Stimulated activated CD8-positive, alpha-beta memory T cell treated with anti-CD3 and anti-CD28 coated beads, Interleukin-12 subunit alpha, Interleukin-12 subunit beta, amount 100 ng/mL, for 1 hour (primary cell): ENCODE measurements at places on chromosomes 2 and 18.

- DNase-seq, result no peak
Measured at GRCh38 chr2:201909348-201909747, 103.0 kb downstream of the CDK15 start.

- DNase-seq, result no peak
Measured at GRCh38 chr2:52474091-52474490, 1293.5 kb upstream of the CHAC2 start.

GRCh38 chr2:148667113-148667836, 22.7 kb downstream of the EPC2 start:
- no peak for DNase-seq

DNA sequence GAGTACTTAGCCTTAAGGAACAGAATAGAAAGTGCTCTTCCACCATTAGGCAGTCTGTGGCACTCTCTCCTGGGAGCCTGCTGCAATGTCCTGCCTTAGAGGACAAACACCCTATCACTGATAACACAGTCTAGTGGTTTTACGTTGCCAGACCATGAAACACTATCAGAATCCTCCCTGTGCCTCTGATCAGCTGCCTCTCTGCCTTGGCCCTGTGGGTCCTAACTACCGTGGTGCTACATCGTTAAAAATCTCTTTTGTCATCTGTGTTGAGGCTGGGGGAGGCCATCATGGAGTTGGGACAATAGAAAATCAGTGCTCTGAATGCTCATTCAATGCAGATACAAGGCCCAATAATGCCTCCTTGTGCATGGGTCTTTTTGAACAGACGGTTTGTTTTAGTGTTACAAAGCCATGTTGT, 11.9 kb upstream of the APCDD1 start:
- DNase-seq, result no peak

- no peak for DNase-seq
Measured at GRCh38 chr2:54258166-54258565, 2.1 kb upstream of the TSPYL6 start.

GRCh38 chr2:199310771-199311585, 146.8 kb downstream of the SATB2 start:
- no peak for DNase-seq

DNA sequence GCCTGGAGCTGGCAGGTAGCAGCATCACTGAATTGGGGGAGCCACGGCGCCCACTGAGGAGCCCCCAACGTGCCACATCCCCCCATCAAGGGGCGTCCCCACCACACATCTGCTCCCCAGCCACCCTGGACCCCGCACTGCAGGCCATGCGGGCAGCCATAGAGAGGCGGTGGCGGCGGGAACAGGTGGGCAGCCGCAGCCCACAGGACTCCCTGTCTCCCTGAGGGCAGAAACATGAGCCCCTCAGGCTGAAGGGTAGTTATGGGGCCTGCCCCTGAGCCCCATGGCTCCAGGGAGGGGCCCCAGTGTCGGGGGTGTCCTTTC, 26.6 kb downstream of the CROCC2 start:
- DNase-seq, result no peak

- no peak for DNase-seq
Measured at GRCh38 chr2:55103046-55103445, 52.8 kb upstream of the RTN4 start.

DNA sequence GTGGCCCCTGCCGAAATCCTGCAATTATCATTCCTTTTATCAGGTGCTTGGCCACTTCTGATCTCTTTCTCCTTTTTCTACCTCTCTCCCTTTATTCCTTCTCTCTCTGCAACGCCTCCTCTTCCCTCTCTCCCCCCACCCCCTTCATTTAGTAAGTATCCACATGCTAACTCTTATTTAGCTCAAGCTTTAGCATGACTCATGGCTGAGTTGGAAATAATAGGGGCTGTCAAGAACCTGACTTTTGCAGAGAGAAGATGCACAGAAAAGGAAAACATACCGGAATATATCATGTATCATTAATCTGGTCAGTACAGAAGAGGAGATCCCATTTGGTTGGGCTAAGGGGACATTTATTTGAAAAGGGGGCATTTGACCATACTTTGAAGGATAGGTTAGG, 33.1 kb downstream of the FAM171B start:
- no peak for DNase-seq

- DNase-seq, result no peak
Measured at GRCh38 chr2:182784777-182785176, 68.7 kb downstream of the DNAJC10 start.

DNA sequence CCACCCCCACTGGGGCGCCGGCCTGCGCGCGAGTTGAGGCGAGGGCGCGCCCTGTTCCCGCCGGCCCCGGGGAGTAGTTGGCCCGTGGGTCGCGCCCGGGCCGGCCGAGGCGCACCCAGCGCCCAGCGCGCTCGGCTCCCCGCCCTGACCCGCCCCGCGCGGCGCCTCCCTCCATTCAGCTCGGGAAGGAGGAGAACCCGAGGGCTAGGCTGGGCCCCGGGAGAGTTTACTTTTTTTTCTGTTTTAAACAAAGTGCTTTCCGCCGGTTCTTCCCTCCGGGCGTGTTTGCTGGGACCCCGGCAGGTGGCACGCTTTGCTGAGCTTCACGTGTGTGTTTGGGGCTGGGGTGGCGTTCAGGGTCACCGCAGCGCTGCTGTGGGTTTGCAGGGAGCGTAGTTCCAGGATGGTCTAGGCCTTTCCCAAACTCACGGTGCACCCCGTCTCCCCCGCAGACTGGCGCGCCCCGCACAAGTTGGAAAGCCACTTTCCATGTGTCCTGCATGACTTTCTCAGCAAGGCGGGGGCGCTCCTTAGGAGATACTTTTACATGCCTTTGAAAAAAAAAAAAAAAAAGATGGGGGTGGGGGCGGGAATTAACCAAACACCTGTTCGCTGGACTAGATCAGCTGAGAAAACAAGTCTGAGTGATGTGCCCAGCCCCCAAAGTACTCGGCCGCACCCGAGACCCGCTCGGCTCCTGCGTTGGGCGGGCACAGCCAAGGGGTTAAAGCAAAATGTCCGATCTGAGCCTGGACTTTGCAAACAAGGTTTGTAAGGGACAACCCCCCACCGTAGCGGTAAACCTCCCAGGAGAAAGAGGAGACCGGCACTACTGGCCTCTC, 825 bp downstream of the ITGA6 start:
- peak; percentile 27 for DNase-seq

GRCh38 chr2:85787981-85788340, 34.2 kb downstream of the ATOH8 start:
- no peak for DNase-seq

- no peak for DNase-seq
Measured at GRCh38 chr2:112683550-112684414, 37.0 kb upstream of the NT5DC4 start.

DNA sequence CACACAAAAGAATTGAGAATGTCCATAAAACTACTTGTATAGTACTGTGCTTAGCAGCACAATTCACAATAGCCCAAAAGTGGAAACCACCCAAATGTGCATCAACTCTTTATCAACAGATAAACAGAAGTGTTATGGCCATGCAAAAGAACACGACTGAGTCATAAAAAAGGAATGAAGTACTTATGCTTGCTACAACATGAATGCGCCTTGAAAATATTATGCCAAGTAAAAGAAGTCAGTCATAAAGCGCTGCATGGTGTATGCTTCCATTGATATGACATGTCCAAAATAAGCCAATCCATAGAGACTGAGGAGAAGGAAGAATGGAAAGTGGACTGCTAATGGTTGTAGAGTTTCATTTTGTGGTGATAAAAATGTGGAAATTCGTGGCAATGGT, 12.1 kb upstream of the MAP2 start:
- DNase-seq, result no peak

GRCh38 chr2:84393829-84394228, 65.3 kb downstream of the SUCLG1 start:
- DNase-seq, result no peak

- DNase-seq, result no peak
Measured at GRCh38 chr2:2328848-2329247, 2.2 kb downstream of the MYT1L start.

DNA sequence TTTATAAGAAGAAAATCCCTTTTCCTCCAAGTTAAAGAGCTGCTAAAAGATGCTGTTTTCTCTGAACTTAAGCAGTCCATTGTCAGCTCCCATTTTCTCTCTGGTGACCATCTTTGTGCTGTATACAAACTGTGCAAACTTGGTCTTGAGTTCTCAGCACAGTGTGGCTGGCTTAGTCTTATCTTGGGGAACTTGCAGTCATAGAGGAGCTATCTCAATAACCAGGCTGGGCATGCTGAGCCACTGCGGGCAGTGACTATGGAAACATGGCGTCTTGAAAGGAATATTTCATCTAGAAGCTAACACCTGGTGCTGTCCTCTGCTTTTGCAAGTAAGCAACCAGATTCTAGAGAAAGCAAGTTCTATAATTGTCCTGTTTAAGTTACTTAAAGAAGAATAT, 1334.4 kb upstream of the CELF4 start:
- no peak for DNase-seq

DNA sequence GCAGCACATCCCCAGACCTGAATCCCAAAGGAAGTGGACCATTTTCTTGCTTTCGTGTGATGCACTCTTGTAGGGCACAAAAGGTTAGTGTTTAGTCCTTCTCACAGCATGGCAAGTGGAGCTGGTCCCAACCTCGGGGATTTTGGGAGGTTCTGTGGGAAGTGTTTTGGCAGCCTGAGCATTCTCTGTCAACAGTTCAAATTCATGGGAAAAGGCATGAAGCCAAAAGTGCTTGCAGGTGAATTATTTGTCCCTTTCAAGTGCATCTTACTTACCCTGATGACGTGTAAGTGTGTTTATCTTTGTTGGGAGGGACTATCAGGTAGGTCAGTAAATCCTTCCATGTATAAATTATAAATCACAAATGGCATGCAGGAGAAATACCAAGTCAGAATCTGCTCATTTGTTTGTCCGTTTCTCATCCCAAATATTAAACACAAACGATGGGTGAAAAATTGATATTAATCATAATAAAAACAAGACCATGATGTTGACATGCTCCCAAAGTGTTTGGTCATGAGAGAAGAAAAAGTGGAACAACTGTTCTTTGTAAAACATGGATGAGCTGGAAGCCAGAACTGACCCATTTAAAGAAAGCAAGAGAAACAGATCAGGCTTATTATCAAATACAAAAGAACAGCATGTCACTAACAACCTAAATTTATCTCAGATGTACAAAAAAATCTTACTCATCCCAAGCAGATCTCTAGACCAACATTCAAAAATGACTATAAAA, 57.6 kb downstream of the EPHA4 start:
- DNase-seq, result no peak

DNA sequence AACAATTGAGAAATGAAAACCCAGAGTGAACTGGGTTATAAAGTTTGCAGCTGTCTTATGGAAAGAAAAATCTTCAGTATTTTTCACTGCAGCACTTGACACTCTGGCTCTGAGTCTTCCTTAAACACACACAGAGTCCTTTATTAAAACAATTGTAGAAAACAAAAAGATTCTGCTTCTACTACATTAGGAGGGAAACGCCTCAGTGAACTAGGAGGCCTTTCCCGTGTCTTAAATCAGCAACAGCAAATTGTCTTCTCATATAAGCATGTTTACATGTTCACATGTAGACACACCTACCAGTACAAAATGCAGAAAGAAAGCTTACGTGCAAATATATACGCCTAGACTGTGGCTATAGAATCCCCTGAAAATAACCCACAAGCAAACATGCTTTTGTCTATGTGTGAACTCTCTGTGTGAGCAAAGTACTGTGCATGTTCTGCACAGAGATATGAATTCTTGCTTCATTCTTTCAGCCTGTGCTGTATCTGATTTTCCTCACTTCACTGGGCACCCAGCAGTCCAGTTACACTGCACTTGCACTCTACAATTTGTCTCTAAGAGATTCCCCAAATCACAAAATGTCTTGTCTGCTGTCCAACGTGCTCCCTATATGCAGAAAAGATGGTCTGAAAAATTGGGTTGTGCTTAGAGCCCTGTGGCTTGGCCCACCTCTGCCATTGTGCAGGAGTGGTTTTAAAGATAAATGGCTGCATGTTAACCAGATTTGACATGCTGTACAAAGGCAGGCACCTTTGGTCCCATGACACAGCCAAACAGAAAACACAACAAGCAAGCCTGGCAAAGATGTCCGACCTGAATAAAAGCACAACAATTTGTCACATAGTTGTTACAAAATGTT, 24.5 kb downstream of the ZEB2 start:
- DNase-seq, result no peak

GRCh38 chr18:62324917-62325805, at the start of gene TNFRSF11A:
TSS of gene TNFRSF11A (plus strand) at chr18:62325310. CDS start at chr18:62325353, 43 bp downstream.
- DNase-seq, result peak; percentile 30

GRCh38 chr2:12727065-12727464, 10.3 kb downstream of the TRIB2 start:
- no peak for DNase-seq

DNA sequence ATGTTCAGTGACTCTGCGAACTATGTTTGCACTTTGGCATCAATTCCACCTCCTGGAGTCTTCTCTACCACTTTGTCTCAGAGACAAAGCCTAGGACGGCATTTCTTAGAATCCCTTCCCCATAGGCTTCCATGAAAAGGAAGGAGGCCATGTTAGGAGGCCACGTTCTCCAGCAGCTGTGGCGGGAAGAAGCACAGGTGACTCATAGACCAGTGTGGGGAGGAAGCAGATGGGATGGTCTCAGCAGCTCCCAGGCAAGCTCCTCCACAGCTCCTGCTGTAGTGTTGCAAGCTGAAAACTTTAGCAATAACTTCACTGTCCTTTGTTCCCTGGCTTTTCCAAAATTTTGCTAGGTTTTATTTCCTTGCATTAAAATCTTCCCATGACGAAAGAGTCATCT, 781.3 kb upstream of the ID2 start:
- DNase-seq, result no peak

DNA sequence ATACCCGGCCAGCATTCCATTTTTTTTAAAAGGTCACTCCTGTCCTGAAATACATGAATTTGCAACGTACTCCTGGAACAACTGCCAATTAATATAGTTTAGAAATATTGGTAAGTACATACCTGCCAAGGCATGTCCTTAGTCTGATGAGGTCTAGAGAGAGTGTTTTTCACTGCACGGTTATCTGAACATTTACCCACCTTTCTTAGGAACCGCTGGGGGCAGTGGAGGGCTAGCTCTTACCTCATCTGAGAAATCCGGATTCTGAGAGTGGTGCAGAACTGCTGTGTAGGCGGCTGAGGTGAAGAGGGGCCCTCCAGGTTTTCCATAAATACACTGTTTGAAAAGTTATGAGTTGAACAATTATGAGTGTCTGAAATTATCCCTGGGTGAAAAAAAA, 133.1 kb upstream of the CCDC195 start:
- DNase-seq, result no peak

- DNase-seq, result no peak
Measured at GRCh38 chr2:233424154-233424951, 70.1 kb downstream of the DGKD start.

- DNase-seq, result no peak
Measured at GRCh38 chr2:205762881-205763280, 80.6 kb downstream of the NRP2 start.

- no peak for DNase-seq
Measured at GRCh38 chr2:63613391-63613901, 24.7 kb downstream of the MDH1 start.

DNA sequence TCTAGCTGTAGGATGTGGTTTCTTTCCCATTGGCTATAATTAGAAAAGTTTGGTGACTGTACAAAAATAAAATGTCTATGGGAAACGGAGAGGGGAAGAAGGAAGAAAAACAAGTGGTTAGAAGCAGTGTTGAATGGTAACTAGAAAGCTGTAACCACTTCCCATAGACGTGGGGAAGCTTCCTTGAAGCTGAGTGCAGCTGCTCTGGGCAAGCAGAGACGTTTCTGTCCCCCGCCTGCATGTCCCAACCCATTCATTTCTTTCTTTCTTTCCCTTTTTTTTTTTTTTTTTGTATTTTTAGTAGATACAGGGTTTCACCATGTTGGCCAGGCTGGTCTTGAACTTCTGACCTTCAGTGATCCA, 367.8 kb upstream of the HS6ST1 start:
- no peak for DNase-seq

- no peak for DNase-seq
Measured at GRCh38 chr2:182444806-182445205, 18.0 kb upstream of the PDE1A start.

- no peak for DNase-seq
Measured at GRCh38 chr2:36834731-36835524, 131.4 kb downstream of the STRN start.
